Esophagus mucosa (tissue), 1 donor: ENCODE measurements at places on chromosomes 3 and 15.
A peak's percentile ranks its signal among the peaks of the same experiment; 100 is the strongest.

GRCh38 chr3:148307443-148307843 lies 390.3 kb upstream of the AGTR1 start:
- no peak for ATAC-seq

- ATAC-seq = no peak
Observed at GRCh38 chr3:12977117-12977808, 96.0 kb downstream of the IQSEC1 start.

GRCh38 chr3:25493786-25494185 lies 65.7 kb downstream of the RARB start:
- peak; percentile 62 for ATAC-seq

GRCh38 chr3:148042663-148043445 lies 633.7 kb downstream of the ZIC1 start:
- no peak for ATAC-seq
